ENCODE measurements at places on chromosomes 6 and 20.

DNA sequence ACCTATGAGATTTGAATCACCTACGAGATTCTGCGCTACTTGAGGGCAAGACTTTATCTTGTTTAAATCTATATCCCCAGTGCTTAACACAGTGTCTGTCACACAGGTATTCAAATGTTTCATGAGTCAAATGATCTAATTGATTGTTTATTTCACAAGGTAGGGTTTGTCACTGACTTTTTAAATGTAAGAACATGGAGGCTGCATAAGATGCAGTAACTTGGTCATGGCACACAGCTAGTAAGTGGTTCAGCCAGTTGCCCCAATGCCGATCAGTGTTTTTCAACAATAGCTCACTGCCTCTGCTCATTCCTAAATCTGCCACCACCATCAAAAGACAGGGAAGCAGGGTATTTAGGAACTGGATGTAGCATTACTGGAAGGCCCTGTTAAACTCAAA is 42.4 kb upstream of the LRRC1 start:
- no peak for DNase-seq

GRCh38 chr6:19052219-19052618 is 665.1 kb downstream of the RNF144B start:
- DNase-seq: peak; percentile 11

DNA sequence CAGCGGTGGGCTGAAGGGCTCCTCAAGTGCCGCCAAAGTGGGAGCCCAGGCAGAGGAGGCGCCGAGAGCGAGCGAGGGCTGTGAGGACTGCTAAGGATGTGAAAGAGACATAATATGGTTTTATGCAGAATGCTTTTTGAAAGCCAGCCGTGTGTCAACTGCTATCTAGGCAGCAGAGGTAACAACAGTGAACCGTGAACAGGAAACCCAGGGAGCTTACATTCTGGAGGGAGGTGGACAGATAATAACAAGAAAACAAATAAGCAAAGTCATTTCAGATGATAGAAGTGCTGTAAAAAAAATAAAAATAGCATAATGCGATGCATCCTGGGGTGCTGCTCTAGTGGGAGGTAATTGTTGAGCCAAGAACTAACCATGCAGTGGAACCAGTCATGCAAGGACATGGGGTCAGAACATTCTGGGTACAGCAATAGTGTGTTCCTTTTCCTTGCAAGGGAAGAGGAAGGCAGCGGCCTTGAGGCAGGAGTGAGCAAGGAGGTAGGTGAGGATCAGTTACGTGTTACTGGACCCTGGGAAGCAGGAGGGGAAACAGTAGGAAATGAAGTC is 134.4 kb upstream of the TMEM170B start:
- DNase-seq: no peak

DNA sequence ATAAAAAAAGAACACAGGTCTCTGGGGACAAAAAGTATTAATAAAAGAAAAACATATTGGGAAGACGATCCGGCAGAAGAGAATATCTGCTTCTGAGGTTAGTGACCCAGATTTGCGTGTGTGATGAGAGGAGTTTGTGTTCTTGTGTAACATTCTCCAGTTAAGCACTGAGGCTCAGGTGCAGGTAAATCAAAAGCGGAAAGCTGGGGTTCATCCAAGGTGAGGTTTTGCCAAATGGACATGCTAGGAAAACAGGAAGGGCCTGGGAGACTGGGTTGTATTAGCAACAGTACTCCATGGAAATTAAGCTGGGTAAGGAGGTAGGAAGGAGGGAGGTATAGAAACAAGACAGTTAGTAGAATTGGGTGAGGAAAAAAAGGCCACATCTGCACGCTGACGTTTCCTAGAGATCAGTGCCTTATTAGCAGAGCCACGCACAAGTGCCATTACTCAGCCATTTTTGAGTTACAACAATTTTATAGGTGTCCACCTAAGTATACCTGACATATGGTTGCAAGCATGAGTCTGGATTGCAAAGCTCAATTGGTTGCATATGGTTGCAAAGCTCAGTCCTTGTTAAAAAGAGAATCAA is 139.6 kb downstream of the ZMYND8 start:
- no peak for DNase-seq

DNA sequence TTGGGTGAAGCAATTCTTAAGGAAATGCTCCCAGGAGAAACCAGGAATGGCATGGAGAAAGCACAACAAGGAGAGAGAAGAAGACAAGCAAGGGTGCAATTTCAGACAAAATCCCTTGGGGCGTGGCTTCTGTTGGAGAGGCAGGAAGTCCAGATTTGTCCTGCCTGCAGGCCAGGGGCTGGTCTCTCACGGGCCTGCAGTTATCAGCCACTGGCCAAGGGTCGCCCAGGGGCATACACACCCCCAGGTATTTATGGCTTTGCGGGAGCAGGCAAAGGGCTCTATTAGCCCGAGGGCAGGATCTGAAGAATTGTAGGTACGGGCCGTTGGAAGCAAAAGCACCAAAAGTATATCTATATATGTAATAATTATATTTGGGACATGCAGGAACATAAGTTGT is 87.7 kb downstream of the IYD start:
- no peak for DNase-seq
